ENCODE measurements at places on chromosomes 6 and 20. TPM values are rescaled to one million over a fixed set of nuclear protein-coding genes. Genes with fewer than 3 reads are reported as not detected.

- no peaks in the 10 kb centered on the region for H3K36me3 ChIP-seq
- no peak overlapping the region for H3K4me3 ChIP-seq
- DNase-seq = no peak
- no peak overlapping the region for H3K27ac ChIP-seq
- H3K4me1 ChIP-seq = peaks cover 6% of the 10 kb centered on the region
Measured at GRCh38 chr6:3214898-3215297, 12.6 kb downstream of the TUBB2B start.

DNA sequence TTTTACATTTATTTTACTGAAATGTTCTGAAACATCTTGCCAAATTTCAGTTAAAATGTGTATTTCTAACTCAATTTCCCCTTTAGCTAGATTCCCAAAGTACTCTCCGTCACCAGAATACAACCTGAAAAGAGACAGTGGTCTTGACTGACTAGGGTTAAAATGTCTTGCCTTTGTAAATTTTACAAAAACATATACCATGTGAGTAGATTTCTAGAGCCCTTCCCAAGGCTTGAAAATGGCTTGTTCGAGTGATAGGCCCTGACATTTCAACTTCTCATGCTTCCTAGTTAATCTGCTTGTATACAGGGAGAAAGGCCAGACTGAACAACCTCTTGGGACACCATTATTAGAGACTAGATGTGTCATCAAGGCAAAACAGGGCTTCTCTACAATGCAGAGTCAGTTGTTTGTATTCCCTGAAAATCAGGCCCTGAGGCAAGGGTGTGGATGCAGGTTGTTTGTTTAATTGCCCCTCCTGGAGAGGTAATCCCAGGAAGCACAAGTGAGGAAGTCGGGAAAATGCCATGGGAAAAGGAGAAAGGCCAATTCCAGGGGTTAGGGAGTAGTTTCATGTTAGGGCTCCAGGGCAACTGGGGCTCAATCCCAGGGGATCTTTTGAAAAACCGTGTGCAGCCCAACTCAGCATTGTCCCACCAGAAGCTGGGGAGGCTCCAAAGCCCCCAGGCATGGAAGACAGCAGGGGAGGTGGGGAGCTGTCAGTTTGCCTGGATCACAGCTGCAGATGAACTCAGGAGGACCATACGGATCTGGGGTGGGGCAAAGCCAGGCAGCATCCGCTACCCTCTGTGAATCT is 11.6 kb upstream of the TFB1M start:
- H3K4me1 ChIP-seq = peaks cover 18% of the 10 kb centered on the region
- H3K27ac ChIP-seq = no peak overlapping the region
- no peak overlapping the region for H3K4me3 ChIP-seq
- DNase-seq = no peak
- no peaks in the 10 kb centered on the region for H3K36me3 ChIP-seq
- no peaks in the 10 kb centered on the region for H3K27me3 ChIP-seq

GRCh38 chr6:15948930-15949900 is 179.7 kb upstream of the MYLIP start:
- no peak overlapping the region for H3K27ac ChIP-seq
- no peak for DNase-seq
- H3K27me3 ChIP-seq = no peaks in the 10 kb centered on the region
- peaks cover 22% of the 10 kb centered on the region for H3K4me1 ChIP-seq
- H3K36me3 ChIP-seq = no peaks in the 10 kb centered on the region
- no peak overlapping the region for H3K4me3 ChIP-seq

DNA sequence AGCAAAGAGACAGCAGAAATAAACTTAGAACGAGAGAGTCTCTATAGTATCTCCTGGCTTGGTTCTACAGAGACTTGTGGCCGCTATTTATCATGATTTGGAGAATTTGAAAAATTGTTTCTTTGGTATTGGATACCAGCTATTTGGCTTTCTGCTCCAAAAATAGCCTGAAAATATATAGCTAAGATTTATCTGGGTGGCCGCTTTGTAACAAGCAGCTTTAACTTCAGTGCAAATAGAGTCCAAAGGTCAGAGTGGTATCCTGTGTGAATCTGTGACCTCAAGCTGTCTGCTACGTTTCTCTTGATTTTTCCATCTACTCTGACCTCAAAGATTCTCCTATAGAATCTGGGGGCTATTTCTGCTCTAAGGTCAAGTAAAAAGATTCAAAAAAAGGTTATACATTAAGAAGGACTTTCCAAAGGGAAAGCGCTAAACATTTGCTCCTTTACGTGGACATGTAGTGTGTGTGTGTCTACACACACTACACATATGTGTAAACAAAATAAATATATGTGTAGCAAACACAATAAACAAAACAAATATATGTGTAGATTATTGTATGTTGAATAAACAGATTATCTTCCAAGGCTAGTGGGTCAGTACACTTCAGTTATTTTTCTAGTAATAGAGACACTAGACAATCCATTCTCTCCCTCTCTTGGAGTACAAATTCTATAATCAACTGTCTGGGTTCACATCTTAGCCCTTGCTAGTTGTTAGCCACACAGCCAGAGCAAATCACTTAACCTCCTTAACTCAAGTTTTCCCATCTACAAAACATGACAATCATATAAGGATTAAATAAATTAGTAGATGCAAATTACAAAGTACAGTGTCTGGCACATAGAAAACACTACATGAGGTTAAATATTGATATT is 40.8 kb downstream of the CHD6 start:
- H3K27me3 ChIP-seq = no peaks in the 10 kb centered on the region
- H3K4me3 ChIP-seq = no peak overlapping the region
- no peak for DNase-seq
- peaks cover 29% of the 10 kb centered on the region for H3K4me1 ChIP-seq
- peaks cover 11% of the 10 kb centered on the region for H3K36me3 ChIP-seq

DNA sequence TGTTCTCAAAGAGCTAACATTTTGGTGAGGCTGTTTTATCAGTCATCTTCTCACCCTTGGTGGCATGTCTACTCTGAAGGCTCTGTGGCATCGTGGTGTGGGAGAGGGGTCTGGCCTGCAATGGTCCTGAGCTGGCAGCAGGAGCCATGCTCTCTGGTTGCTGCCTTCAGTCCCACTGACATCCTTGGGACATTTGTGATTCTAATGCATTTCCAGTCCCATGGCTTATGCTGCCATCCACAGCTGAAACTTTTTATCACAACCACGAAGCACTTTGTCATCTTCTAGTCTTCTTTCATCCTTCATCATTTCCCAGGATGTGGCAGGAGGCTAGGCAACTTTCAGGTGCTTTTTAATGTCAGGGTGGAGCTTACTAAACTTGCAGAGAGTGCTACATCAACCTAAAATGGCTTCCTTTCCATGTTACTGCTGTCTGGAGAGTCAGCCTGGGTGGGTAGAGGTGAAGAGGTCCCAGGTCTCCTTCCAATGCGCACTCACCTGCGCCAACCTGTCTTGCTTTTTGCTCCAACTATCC is 77.1 kb downstream of the GPR63 start:
- H3K4me1 ChIP-seq = peaks cover 5% of the 10 kb centered on the region
- no peak overlapping the region for H3K27ac ChIP-seq

- peaks cover 44% of the 10 kb centered on the region for H3K4me1 ChIP-seq
- peak overlapping the region; percentile 85 for H3K27ac ChIP-seq
- no peaks in the 10 kb centered on the region for H3K27me3 ChIP-seq
- peak; percentile 53 for DNase-seq
Measured at GRCh38 chr6:156780102-156780641, 3.0 kb downstream of the ARID1B start.

GRCh38 chr6:65123521-65123920 is 583.5 kb downstream of the EYS start:
- no peak for DNase-seq
- H3K27me3 ChIP-seq = no peaks in the 10 kb centered on the region
- no peaks in the 10 kb centered on the region for H3K4me1 ChIP-seq
- no peaks in the 10 kb centered on the region for H3K36me3 ChIP-seq
- H3K4me3 ChIP-seq = no peak overlapping the region

- no peak overlapping the region for H3K4me3 ChIP-seq
- DNase-seq = no peak
- H3K36me3 ChIP-seq = peaks cover 3% of the 10 kb centered on the region
- H3K4me1 ChIP-seq = peaks cover 24% of the 10 kb centered on the region
- no peaks in the 10 kb centered on the region for H3K27me3 ChIP-seq
Measured at GRCh38 chr6:158057213-158057987, 75.7 kb downstream of the SYNJ2 start.

GRCh38 chr6:63802606-63803206 is 167.1 kb downstream of the PHF3 start:
- H3K27ac ChIP-seq = no peak overlapping the region
- no peak overlapping the region for H3K4me3 ChIP-seq
- H3K4me1 ChIP-seq = no peaks in the 10 kb centered on the region
- H3K36me3 ChIP-seq = no peaks in the 10 kb centered on the region
- peaks cover 2% of the 10 kb centered on the region for H3K27me3 ChIP-seq
- no peak for DNase-seq

DNA sequence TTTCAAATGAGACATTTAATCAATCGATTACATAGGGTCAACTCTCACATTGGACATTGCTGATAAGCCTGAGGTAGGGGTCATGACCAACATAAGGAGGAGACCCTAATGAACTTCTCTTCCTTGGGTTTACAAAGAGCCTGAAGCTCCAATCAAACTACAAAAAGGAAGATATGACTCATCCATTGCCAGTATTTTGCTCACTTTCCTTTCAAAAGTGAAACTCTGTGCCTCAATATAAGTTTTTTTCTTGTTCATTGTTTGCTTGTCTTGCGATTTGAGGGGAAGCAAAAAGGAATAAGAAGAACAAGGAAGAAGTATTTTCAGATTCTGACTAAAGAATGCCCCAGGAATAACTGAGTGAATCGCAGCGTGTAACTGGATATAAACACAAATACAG is 38.8 kb upstream of the KHDRBS2 start:
- DNase-seq = no peak
- H3K4me1 ChIP-seq = no peaks in the 10 kb centered on the region
- H3K27ac ChIP-seq = no peak overlapping the region
- H3K27me3 ChIP-seq = no peaks in the 10 kb centered on the region
- no peaks in the 10 kb centered on the region for H3K36me3 ChIP-seq

DNA sequence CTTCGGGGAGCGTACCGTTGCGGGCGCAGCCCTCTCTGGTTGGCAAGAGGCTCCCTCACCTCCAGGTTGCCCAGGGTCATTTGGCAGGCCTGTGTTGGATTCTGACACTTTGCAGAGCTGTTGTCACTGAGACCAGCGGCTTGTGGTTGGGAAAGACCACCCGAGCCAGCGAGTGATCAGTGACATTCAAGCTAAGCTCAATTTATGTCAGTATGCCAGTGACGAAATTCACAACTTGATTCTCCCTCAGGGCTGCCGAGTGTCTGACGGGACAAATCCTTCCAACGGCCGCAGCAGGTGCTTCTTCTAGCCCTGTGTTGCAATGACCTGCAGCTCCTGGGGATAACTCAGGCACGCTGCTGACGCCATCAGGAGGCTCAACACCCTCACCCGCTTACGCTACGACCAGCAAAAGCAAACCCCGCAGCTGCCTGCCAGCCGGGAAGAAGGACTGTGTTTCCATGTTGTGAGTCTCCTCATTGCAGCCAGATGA is 16.9 kb upstream of the SLC22A2 start:
- H3K27me3 ChIP-seq = no peaks in the 10 kb centered on the region
- no peaks in the 10 kb centered on the region for H3K36me3 ChIP-seq
- no peak overlapping the region for H3K27ac ChIP-seq
- no peak overlapping the region for H3K4me3 ChIP-seq

GRCh38 chr6:74689601-74690000 is 516.3 kb downstream of the COL12A1 start:
- H3K4me3 ChIP-seq = no peak overlapping the region
- no peaks in the 10 kb centered on the region for H3K27me3 ChIP-seq
- H3K4me1 ChIP-seq = no peaks in the 10 kb centered on the region
- H3K27ac ChIP-seq = no peak overlapping the region
- no peaks in the 10 kb centered on the region for H3K36me3 ChIP-seq

DNA sequence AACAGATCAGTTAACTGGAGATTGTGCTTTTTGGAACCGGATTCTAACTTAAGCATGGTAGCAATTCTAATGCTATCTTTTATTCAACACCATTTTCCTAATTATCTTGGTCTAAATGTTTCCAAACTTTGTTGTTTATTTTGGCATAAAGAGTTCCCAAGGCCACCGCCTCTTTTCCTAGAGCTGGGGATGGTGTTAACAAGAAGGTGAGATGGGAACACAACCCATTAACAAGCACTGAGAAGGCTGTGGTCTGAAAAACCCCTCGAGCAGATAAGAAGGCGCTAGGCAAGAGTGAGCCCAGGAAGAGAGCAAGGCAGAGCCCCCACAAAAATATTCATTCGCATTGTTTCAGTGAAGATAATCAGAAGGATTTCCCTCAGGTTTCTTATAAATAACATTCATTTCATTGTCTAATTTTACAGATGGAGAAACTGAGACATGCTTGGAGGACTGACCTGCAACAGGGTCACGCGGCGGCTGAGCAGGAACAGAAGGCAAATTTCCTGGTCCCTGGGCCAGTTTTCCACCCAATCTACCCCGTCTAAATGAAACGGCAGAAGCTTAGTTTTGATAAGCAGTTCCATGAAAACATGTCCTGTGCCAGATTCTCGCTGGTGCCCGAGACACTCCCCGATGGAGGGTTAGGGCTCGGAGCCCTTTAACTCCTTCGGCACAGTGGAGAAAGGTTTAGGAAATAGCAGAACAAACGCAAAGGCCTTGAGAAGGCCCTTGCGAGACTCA is 155.6 kb downstream of the FOXC1 start:
- H3K4me3 ChIP-seq = no peak overlapping the region
- H3K27ac ChIP-seq = no peak overlapping the region
- peaks cover 9% of the 10 kb centered on the region for H3K4me1 ChIP-seq
- no peaks in the 10 kb centered on the region for H3K36me3 ChIP-seq
- H3K27me3 ChIP-seq = peaks cover 4% of the 10 kb centered on the region
- no peak for DNase-seq

DNA sequence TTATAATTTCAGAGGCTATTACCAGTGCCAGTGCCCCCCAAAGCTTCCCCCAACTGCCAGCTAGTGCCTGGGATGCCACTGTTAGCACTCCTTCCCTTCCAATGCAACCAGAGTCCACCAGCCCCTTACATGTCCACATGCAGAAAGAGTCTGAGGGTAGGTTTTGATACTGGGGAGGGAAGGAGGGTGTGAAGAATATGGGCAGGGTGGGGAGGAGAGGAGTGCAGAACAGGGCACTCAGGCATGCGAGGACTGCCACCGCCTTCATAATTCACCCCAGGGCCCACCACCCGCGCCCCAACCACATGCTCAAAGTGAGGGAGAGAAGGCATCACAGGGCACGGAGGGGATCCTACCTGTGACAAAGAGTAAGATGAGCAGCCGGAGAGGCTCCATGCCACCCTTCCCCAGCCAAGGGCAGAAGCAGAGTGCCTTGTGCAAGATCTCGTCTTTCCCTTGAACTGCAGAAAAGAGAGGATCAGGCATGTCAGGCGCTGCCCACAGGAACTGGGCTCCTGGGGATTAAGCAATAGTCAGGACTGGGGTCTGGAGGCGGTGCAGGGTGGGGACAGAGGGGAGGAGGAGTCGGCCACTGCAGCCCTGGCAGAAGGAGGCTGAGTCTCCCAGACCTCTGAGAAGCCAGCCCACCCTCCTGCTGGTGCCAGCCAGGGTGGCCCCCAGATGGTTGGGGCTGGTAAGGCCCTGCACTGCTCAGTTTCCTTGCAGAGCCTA is at the start of gene TREM2:
Gene TREM2 (minus strand): TSS at position 430 of the 732 bp plus-strand sequence. CDS start 34 bp downstream, at position 396.
- H3K4me3 ChIP-seq = no peak within 1 kb of the TSS
- no peaks in the 10 kb centered on the region for H3K4me1 ChIP-seq
- H3K27me3 ChIP-seq = peaks cover 27% of the 10 kb centered on the region
- no peaks in the 10 kb centered on the region for H3K36me3 ChIP-seq
- H3K27ac ChIP-seq = no peak within 1 kb of the TSS
- no peak for DNase-seq

SALL4 gene
- total RNA-seq = 2.3 TPM

SLC24A3 gene
- not detected for total RNA-seq

SLC35D3 gene
- not detected for total RNA-seq

CARMIL1 gene
- 1.9 TPM for total RNA-seq

BPIFB2 gene
- total RNA-seq = not detected

ECT2L gene
- total RNA-seq = not detected

Data from activated T-helper 2 cell treated with anti-CD3 and anti-CD28 coated beads, Interferon-gamma antibody, Interleukin-2, Interleukin-4, amounts not matched to agents 10 μg/mL and 5 μg/mL and 100 μg/mL, durations not matched to agents 14 hours and 24 hours and 36 hours (primary cell).